Type B pancreatic cell (in vitro differentiated cells): ENCODE measurements at places on chromosomes 7 and 10.

- no peak for DNase-seq
These were observed 85.9 kb downstream of the POM121L12 start for GRCh38 chr7:53121374-53121773.

GRCh38 chr7:131047651-131048304 is 279.9 kb upstream of the MKLN1 start:
- DNase-seq = no peak

DNA sequence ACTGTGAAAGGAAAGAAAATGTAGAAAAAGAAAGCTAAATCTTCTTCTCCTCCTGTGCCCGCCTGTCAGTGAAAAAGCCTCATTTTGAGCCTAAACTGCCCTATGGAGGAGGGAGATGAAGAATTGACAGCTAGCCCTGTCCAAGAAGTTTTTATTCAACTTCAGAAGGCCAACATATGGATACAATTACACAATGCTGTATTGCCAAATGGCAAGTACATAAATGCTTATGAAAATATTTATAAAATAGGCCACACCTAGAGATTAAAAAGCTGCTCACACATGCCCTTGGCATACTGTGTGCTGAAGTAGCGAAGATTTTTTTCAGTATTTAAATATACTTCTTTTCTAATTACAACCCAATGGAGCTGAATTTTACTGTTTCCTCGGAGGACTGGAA is 65.1 kb upstream of the NEBL start:
- DNase-seq = no peak

GRCh38 chr10:83908506-83908905 is 230.8 kb upstream of the GHITM start:
- no peak for DNase-seq

DNA sequence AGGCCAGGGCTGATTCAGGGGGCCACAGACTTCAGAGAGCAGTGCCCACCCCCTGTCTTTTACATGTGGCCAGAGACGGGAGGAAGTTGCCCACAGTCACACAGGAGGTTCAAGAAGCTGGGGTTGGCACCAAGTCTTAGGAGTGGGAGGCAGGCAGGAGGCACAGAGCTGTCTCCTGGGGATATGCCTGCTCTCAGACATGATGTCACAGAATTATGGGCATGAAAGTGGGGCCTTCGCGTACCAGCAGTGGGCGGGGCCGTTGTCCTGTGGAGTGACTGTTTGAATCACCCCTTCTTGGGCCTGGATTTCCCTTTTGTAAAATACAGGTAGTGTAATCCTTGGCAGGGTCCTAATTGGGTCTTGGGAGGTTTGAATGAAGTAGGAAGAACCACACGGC is 81.2 kb upstream of the PPIF start:
- no peak for DNase-seq

DNA sequence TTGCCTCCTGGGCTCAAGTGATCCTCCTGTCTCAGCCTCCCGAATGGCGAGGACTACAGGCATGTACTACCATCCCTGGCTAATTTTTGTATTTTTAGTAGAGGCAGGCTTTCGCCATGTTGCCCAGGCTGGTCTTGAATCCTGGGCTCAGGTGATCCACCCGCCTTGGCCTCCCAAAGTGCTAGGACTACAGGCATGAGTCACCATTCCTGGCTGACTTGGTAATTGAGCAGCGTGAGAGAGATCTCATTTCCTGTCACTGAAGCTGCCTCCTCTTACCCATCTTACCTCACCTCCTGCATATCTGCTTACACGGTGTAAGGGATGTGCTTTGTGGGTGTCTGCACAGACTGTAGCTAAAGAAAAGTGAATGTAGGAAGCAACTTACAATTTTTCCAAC is 9.7 kb downstream of the IFIT3 start:
- no peak for DNase-seq

GRCh38 chr7:116811768-116812167 is 50.6 kb upstream of the CAPZA2 start:
- DNase-seq = no peak

DNA sequence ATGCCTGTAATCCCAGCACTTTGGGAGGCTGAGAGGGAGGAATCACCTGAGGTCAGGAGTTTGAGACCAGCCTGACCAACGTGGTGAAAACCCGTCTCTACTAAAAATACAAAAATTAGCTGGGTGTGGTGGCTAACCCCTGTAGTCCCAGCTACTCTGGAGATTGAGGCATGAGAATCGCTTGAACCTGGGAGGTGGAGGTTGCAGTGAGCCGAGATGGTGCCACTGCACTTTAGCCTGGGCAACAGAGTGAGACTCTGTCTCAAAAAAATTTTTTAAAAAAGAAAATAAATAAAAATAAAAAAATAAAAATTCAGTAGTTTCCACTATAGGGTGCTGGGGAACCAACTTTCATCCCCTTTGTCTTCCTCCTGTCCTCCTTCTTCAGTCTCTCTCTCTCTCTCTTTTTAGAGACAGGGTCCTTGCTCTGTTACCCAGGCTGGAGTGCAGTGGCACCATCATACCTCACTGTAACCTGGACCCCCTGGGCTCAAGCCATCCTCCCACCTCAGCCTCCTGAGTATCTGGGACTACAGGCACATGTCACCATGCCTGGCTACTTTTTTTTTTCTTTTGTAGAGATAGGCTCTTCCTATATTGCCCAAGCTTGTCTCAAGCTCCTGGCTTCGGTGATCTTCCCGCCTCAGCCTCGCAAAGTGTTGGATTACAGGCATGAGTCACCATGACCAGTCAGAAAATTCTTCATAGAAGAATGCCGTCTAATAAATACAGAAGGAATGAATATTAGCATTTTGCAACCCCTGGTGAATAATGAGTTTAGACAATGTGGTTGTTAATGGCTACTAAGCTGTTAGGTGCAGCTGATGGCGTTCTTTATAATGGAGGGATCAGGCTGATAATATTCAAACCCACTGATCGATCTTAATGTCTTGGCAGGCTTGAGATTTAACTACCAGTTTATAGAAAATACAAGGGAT is 20.6 kb downstream of the RBM20 start:
- no peak for DNase-seq

DNA sequence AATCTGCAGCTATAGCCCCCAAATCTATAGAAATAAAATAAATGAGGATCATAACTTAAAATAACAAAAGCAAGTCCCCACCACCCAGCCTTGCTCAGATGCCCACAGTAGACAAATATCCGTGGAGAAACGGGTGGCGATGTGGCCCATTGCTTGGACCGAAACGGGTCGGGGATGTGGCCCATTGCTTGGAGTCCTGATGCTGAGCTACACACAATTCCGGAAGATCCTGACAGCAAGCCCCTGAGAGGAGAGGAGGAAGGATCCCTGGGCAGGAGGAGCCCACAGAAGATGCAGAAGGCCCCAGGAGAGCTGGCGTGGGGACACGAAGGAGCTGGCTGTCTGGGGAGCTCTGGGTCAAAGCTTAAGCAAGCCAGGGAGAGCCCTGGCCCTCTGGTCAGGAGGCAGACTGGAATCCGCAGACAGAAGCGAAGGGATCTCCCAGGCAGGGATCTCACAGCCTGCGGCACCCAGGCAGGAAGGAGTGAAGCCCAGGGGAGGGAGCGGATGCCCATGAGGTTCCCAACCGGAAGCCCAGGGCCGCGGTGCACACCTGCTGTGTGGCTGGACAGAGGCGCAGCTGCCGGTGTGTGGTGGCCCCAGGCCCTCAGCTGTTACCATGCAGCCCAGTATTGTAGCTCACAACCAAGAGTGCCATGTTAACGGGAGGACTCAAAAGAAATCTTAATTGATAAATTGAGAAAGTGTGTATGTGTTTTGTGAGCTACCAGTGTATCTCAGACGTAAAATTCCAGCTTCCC is 138.8 kb downstream of the ADARB2 start:
- DNase-seq = no peak

- DNase-seq = no peak
These were observed 8.8 kb downstream of the OGDH start for GRCh38 chr7:44615149-44615611.

DNA sequence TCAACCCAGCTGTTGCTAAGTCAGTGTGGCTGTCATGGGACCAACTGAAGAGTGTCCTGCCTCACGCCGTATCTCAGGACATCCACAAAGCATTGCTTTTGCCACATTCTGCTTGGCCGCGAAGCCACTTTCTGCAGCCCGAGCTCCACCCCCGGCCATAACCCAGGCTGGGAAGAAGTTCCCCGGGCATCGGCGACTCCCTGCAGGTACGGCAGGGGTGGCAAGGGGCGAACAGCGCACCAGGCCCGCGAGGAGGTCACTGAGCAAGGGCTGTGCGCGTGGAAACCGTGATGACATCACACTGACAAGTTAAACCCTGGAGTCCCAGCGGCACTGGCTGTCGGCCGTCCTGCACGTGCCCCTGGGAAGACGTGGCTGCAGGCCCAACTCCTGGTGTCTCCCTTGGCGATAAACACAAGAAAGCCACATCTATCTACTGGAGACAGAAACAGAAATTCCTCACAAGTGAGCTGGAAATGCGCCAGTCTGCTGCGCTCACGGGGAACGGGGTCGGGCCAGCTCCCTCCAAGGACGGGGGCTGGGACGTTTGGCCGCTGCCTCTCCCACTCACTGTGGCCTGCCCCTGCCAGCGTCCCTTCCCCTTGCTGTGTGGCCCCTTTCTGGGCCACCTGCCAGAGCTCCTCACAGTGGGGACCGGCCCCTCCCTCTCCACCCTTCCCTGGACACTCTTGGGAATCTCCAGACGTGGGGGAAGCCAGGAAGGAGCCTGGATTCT is 326.3 kb downstream of the DNAJB6 start:
- no peak for DNase-seq

- no peak for DNase-seq
These were observed 126.1 kb upstream of the AGR3 start for GRCh38 chr7:17007841-17008240.

DNA sequence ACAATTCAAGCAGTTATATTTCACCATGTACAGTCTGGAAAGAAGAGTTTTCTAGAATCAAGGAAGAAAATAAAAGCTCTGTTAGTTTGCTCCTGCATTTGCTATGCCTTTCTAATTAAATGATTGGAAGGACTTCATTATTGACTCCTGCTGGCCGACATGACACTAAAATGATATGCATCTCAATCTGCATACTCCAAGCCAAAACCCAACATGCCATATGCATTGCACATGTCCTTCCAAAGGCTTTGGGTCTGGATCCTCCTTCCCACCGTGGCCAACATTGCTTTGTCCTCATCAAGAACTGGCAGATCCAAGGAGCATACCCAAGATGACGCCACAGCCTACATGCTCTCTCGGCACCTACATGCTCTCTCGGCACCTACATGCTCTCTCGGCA is 46.5 kb downstream of the PAXIP1 start:
- DNase-seq = no peak

GRCh38 chr10:98411768-98412167 is 3.2 kb downstream of the PYROXD2 start:
- DNase-seq = no peak

DNA sequence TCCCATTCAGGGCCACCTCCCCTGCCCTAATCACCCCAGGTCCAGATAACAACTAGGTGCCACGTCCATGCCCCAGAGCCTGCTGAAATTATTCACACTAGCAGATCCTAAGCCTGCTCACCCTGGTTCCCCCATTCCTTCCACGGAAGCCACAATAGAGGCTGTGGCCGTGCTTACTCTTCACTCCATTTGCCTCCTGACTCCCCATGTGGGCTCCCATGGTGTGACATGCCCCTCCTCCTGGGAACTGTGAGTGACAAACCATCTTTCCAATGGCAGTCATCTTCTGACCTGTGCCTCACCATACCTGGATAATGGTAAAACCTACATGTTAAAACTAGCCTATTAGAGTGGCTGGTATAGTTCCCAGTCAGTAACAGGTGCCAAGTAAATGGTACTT is 216.2 kb upstream of the PRKCQ start:
- DNase-seq = no peak

DNA sequence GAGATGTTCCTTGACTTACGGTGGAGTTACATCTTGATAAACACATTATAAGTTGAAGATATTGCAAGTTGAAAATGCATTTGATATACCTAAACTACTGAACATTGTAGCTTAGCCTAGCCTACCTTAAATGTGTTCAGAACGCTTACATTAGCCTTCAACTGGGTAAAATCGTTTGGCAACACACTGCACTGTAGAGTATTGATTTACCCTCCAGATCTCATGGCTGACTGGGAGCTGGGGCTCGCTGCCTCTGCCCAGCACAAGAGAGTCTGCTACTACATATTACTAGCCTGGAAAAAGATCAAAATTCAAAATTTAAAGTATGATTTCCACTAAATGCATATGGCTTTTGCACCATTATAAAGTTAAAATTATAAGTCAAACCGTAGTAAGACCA is 7.5 kb upstream of the AGR3 start:
- DNase-seq = no peak

DNA sequence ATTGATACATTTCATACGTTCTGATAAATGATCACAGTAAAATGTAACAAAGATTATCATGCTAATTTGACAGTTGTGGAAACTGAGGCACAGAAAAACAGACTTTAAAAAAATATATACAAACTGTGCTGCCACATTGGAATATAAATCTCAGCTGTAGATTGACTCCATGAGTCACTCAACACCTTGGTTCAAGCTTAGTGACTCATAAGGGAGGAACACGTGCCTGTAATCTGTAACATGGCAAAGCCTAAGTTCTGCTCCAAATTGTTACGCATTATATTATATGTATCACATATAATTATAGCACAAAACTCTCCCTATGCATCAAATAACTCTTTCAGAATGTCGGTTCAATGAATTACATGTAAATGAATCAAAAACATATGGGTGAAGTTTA is 1047.5 kb downstream of the GATA3 start:
- no peak for DNase-seq

DNA sequence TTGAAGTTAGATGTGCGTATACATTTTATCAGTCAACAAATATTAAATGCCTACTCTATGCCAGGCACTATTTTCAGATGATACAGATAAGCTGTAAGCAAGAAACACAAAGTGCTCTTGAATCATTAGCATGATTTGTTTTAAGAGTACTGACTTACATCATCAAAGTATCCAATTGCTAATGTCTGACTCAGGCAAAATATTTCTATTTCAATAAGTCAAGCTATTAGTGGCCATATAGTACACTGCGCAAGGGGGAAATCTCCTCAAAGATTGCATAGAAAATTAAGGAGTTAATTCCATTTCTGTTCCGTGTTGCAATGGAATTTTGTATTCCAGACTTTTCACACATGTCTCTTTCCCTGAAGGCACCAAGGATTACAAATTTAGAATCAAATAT is 46.1 kb upstream of the DNAJC1 start:
- DNase-seq = no peak

DNA sequence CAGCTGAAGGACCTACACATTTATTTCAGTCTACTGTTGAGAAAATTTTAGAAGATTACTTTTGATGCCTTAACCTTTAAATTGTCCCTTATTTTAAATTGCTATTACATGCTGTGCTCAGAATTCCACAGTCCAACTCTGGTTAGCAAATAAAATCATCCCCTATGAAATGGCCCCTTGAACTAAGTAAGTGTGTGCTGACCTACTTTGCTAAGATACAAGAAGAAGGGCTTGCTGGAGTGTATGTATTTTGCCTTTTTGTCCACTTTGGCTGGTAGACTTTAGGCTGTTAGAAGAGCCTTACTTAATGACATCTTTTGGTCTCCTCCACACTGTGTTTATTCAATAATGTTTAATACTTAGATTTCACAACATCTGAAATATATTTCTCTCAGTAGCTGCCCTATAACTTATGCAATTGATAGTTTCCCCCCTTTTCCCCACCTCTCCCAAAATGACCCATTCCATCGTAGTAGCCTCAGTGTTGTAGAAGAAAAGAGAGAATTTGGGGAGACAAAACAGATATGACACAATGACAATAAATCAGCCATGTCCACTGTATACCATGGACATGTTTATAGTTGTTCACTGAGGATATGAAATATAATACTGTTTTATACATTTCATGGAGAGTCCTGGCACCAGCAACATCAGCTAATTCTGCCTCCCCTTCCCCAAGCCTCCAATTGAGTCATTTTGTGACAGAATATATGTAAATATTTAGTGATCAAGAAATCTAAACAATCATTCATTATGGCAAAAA is 107.8 kb upstream of the ASAH2 start:
- DNase-seq = no peak
